Placental pericyte (primary cell): ENCODE measurements at places on chromosomes 3 and 15. TPM values are rescaled to one million over a fixed set of nuclear protein-coding genes. Genes with fewer than 3 reads are reported as not detected.

The TAMM41 gene
- 8.3 and 10.2 TPM in 2 replicates for total RNA-seq

The IQCH gene
- total RNA-seq: 1.5 and 1.9 TPM in 2 replicates

The LRRC2 gene
- 1.4 and 6.6 TPM in 2 replicates for total RNA-seq

The ACVR2B gene
- total RNA-seq: 3.7 and 4.8 TPM in 2 replicates

The PARP3 gene
- total RNA-seq: 27.6 and 30.4 TPM in 2 replicates

The UACA gene
- 104 and 382 TPM in 2 replicates for total RNA-seq

The CLSTN2 gene
- total RNA-seq: under 0.01 and 3.6 TPM in 2 replicates

The MRPL47 gene
- 28.5 and 36.1 TPM in 2 replicates for total RNA-seq

The PPP1R14D gene
- total RNA-seq: not detected in 2 replicates

The PLD1 gene
- total RNA-seq: 21.8 and 40.5 TPM in 2 replicates

The OR5K4 gene
- not detected in 2 replicates for total RNA-seq

The UROC1 gene
- total RNA-seq: not detected in 2 replicates

The ARPP21 gene
- 0.14 TPM in 1 of 2 replicates, not detected in the other for total RNA-seq

The CLDN11 gene
- 195 and 1,687 TPM in 2 replicates for total RNA-seq

The PLSCR5 gene
- total RNA-seq: not detected in 2 replicates

The MINAR1 gene
- total RNA-seq: 0.66 and 2.4 TPM in 2 replicates

The GRM2 gene
- under 0.01 TPM in 1 of 2 replicates, not detected in the other for total RNA-seq

The ALDH1A2 gene
- 0.86 and 2.0 TPM in 2 replicates for total RNA-seq

The PTX3 gene
- 130 and 602 TPM in 2 replicates for total RNA-seq

The LRRN1 gene
- total RNA-seq: not detected in 2 replicates

The DIPK2A gene
- total RNA-seq: 26.8 and 38.5 TPM in 2 replicates

The CCNB2 gene
- 4.6 and 48.0 TPM in 2 replicates for total RNA-seq

The THBS1 gene
- total RNA-seq: 365 and 5,606 TPM in 2 replicates

The PSTPIP1 gene
- not detected in 2 replicates for total RNA-seq

The STARD5 gene
- 5.6 and 24.3 TPM in 2 replicates for total RNA-seq
